ENCODE measurements at places on chromosomes 7 and 10. TPM values are rescaled to one million over a fixed set of nuclear protein-coding genes. Genes with fewer than 3 reads are reported as not detected.

- DNase-seq = no peak
Observed at GRCh38 chr10:79491143-79491835, 21.0 kb upstream of the EIF5AL1 start.

DNA sequence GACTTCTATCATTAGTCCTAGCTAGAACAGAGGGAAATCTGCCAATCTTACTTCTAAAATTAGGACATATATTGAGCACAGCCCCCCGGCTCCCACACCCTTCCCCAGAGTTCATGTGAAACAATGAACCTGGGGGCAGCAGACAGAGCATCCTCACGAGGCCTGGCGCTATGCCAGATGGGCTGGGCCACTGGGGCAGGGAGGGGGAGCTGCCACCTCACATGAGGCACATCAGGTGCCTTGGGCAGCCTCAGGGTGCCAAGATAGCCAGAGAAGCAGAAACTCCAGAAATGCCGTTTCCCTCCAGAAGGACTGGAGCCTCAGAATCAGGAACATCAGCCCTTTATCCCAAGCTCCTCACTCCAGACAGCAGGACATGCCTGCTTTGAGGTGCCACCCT lies 92.8 kb upstream of the LANCL2 start:
- DNase-seq = no peak

DNA sequence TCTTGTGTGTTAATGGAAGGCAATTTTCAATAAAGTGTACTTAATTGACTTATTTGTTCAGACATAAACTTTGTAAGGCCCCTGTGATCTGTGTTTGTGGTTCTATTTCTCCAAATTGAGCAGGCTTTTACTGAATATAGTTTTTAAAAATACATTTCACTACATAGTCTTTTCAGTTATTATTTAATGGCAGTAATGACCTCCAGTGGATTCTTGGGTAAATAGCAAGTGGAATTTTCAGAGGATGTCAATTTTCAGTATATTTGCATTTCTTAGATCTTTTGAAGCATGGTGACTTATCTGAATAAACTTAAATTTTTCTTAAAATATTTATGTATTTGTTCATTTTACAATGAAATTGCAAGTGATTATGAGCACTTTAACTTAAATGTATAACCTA lies 203.1 kb upstream of the PCLO start:
- DNase-seq = no peak

The PLEKHA1 gene
- 50.3 TPM for total RNA-seq

The CLDN3 gene
- 0.71 TPM for total RNA-seq
